ENCODE measurements at places on chromosomes 1 and 21.

GRCh38 chr1:17920881-17921640 lies 165.9 kb downstream of the ACTL8 start:
- DNase-seq, result no peak

DNA sequence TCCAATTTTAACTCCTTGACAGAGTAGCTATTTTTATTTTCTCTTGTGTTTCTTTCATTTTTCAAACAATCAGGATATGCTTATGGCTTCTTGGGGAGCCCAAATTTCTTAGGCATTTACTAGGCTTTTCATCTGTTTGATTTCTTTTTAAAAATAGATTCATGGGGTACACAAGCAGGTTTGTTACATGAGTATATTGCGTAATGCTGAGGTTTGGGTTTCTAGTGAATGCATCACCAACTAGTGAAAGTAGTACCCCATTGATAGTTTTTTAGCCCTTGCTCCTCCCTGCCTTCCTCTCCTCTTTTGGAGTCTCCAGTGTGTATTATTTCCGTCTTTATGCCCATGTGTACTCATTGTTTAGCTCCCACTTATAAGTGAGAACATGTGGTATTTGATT lies 190.7 kb downstream of the CENPF start:
- no peak for DNase-seq

- no peak for DNase-seq
Observed at GRCh38 chr21:41778930-41779600, 12.2 kb upstream of the RIPK4 start.

GRCh38 chr1:32111789-32112188 lies 3.9 kb downstream of the KPNA6 start:
- no peak for DNase-seq

- no peak for DNase-seq
Observed at GRCh38 chr1:67209521-67209920, 43.3 kb downstream of the IL23R start.

- no peak for DNase-seq
Observed at GRCh38 chr1:200346700-200347099, 63.1 kb downstream of the ZNF281 start.

DNA sequence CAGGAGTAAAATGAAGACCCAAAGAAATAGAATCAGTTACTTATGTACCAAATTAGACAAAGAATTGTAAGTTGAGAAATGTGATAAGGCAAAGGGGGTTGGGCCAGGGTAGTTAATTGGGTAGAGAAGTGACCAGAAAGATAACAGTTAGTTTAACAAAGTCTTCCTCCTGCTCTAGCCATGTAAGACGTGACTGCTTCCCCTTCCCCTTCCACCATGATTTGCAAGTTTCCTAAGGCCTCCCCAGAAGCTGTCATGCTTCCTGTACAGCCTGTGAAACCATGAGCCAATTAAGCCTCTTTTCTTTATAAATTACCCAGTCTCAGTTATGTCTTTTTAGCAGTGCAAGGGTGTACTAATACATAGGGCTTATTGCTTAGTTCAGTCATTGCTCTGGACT lies 142.0 kb upstream of the PDE4B start:
- no peak for DNase-seq

DNA sequence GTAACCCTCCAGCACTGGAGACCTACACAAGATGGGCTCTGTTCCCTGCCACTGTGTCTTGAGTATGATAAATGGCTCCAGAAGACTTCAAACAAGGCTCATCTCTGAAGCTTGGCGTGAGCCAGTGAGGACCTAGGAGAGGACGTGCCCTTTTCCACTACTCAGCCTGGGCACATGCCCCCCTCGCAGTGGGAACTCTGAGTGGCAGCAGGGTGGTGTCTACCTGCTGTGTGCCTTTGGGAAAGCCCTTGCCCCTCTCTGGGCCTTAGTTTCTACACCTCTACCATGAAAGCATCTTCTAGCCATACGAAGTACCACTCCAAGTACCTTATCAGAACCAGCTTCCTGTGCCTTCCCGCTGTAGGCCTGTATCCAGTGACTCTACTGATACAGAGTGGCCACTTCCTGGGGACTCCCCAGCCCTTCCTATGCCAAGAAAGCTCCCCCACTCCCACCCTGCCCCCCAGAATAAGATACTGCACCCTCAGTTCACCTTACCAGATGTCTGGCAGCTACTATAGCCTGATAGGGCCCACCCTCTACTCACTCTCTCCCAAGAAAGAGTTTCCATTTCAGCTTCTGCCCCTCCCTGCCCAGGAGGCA lies 3.1 kb upstream of the MOB3C start:
- DNase-seq, result no peak

- DNase-seq, result no peak
Observed at GRCh38 chr1:164667001-164667400, 108.0 kb downstream of the PBX1 start.

DNA sequence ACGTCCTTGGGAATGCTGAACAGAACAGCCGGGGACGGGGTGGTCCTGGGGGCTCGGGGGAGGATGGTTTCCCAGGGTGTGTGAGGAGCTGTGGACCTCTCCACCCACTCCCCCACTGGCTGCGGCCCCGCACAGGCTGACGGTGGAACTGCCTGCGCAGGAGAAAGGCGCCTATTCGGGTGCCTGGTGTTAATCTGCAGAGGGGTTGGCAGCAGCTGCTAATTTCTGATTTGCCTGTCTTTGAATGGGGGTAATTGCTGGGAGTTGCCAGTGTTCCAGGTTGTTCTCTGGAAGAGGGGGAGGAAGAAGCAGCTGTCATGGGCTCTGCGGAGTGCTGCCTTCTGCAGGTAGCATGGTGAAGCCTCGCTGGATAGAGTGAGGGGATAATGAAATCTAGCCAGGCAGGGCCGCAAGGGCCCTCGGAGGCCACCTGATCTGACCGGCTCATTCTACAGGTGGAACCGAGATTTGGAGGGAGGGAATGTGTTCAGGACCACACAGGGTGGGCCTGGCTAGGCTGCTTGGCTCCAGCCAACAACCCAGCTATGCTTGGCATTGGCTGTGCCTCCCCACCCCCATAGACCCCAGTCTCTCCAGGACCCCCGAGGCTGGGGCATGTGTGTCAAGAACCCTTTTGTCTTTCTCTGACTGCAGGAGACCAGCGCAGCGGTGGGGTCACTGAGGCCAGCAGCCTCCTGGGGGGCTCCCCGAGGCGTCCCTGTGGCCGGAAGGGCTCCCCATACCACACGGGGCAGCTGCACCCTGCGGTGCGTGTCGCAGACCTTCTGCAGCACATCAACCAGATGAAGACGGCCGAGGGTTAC lies 67.1 kb downstream of the PTPRU start:
- no peak for DNase-seq

DNA sequence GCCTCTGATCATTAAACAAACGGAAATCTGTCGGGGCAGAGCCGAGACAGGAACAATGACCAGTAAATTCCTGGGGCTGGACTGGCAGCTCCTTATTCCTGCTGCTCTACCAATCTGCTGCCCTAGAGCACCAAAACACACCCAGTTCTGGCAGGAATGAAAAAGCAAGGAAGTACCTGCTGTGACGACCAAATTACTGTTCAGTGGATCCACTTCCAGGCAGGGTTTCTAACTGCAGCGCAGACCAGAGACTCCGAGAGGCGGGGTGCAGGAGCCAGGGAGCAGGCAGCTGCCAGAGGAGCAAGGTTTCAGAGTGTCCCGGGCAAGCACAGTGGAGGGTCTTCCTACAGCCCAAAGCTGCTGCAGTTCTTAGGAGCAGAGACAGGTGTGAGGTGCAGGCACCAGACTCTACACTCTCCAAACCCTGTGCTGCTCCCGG lies 32.4 kb downstream of the KANK4 start:
- no peak for DNase-seq

DNA sequence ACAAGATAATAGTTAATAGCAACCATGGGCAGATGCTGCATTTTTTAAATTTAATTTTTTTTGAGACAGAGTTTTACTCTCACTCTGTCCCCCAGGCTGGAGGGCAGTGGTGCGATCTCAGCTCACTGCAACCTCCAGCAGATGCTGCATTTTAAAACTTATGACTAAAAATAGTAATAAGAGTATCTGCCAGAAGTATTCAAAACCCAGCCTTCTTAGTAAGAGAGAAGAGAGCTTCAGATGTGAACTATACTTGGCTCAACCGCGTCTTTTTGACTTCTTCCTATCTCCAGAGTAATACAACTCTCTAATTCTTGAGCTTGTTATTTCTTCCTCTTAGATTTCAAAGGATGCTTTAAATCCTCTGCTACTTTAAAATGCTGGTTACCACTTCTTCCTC lies 4.6 kb downstream of the RPS27 start:
- no peak for DNase-seq

- no peak for DNase-seq
Observed at GRCh38 chr1:206568779-206569352, 43.4 kb downstream of the EIF2D start.

- no peak for DNase-seq
Observed at GRCh38 chr1:188363943-188364342, 1535.2 kb downstream of the PLA2G4A start.

GRCh38 chr1:44812822-44813543 lies 4.7 kb downstream of the BTBD19 start:
- DNase-seq, result no peak

DNA sequence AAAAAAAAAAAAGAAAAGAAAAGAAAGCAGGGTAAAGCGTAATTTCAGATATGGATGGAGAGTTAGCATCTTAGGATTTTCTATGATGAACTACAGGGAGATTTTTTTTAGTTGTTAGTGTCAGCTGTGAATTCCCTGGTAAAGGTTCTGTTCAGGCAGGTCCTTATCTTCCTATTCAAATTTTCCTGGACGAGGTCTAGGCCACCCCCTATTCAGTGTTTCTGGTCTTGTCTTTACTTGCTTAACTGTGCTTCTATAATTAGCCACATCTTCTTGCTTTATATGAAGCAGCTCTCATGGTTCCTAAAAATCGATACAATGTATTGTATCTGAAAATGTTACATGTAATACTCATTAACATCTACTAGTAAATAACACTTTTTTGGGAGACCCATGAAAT lies 157.8 kb downstream of the LHX8 start:
- DNase-seq, result no peak

DNA sequence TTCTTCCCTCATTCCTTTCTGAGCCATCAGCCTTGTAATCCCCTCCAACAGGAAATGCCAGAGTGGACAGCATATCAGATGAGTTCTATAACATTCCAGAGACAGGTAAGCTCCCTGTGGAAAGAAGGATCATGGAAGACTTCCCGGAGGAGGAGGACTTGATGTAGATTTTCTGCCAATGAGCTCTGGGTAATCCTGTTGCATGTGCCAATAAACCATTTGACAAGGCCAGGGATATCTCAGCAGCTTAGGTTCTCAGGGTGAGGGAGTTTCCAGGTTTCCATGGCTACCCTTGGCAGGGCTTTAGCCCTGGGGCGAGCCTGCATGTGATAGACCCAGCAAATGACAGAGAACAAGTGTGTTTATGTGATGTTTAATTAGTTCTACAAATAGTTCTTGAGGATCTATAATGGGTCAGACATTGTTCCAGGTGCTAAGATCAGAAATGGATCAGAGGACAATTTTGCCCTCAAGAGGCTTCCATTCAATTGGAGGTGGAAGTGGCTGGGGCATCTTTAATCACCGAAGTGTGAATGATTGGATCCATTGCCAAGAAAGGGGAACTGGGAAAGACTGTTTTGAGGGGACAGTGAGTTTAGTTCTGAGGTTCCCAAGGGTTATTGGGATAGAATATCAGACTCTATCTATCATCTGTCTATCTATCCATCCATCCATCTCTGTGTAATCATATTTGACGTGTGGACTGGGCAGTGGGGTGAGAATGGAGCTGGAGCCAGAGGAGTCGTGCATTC lies 6.9 kb downstream of the PLA2G5 start:
- DNase-seq, result no peak

- DNase-seq, result no peak
Observed at GRCh38 chr1:85587841-85588240, 7.3 kb downstream of the CCN1 start.
